Natural killer cell (primary cell): ENCODE measurements at places on chromosomes 2 and 18.

GRCh38 chr2:229344151-229344551 lies 73.1 kb upstream of the PID1 start:
- no peak for DNase-seq

- DNase-seq = no peak
Measured at GRCh38 chr2:25809646-25810045, 68.6 kb downstream of the ASXL2 start.

DNA sequence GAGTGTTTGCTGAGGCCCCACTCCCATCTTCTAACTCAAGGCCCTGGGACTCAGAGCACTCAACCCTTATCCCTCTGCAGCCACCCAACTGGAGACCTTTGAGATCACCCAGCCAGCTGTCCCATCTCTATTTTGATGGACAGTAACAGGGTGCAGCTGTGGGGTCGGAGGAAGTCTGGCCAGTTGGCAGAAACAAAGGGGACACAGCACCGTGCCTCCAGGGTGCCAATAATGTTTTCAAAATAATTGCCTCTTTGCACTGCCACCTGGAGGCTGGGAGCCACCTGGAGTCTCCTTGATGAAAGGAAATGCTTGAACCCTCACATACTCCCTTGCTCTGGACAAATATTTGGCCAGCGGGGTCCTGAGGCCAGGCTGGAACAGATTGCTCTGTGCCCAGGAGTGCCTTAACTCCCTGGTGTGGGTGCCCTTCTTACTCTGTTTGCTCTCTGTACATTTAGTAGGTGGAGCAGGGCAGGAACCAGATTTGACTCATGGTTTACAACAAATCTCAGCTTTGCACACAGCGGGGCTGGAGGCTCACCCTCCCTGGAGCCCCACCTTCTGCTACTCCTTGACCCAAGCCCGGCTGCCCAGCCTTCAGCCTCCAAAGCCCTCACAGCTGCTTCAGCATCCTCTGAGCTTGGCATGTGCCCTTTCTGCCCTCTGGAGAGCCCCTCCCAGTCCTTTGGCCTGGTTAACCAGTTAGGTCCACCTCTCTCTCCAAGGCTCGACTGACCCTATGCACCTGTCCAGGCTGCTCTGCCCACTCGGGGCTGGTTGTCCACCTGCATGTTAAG lies 17.2 kb downstream of the MAL start:
- no peak for DNase-seq

DNA sequence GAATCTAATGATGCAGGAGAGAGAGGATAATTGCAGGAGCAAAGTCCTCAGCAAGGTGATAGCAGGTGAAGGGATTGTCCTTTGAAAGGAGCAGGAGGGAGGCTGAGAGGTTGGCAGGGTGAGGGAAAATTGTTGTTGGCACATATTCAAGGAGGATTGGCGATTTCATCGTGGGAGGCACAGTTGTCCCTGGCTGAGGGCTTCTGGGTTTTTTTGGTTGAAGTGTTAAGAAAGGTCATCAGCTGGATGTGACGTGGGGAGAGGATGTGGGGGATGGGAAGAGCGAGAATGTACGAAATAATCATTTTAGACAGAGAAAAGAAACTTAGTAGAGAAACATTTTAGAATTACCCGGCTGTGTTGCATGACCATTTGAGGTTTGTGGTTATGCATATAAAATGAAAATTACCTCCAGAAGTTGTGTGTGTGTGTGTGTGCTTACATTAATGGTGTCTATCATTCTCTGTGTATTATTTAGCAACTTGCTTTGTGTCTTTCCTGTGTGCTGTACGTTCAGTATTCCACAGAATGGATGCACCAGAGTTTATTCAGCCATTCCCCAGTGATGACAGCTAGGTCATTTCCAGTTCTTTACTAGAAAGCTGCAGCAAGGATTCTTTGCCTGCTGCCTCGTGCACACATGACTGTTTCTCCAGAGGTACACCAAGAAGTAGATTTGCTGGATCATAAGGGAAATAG lies 67.6 kb downstream of the SDC1 start:
- no peak for DNase-seq

DNA sequence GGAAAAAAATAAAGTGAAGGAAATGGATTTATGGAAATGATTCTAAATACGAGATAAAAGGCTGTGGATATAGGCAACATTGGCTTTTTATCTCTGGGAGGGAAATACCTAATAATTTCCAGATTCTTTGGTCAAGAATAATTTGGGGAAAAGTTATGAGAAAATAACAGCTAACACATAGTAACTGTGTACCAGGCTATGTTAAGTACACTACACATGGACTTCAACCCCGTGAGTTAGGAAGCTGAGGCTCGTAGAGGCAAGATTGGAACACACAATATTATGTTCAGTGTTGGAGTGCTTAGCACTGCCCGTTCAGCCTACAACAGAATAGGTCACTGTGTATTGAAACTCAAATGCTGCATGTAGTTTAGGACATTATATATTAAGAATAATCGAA lies 34.3 kb upstream of the GPD2 start:
- DNase-seq = no peak

- DNase-seq = no peak
Measured at GRCh38 chr18:58716060-58716756, 44.9 kb downstream of the MALT1 start.

DNA sequence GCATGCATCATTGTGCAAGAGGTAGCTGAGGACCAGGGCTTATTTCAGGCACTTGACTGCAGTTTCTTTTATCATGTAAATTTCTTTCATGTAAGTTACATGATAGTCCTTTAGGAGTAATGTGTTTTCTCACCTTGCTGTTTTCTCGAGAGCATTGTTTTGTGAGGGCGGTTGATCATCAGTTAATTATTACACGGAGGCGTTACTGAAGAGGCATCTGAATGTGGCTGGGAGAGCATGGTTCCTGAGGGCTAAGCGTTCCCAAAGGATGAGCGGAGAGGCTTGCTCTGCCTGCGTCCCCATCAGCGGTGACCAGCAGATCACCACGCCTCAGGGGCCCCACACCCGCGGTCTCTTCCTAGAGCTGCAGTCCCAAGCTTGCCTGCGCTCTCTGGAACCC lies 156.1 kb upstream of the NFATC1 start:
- no peak for DNase-seq

- DNase-seq = no peak
Measured at GRCh38 chr2:66233981-66234380, 200.9 kb upstream of the MEIS1 start.

GRCh38 chr18:78812067-78812466 lies 167.6 kb upstream of the SALL3 start:
- no peak for DNase-seq

DNA sequence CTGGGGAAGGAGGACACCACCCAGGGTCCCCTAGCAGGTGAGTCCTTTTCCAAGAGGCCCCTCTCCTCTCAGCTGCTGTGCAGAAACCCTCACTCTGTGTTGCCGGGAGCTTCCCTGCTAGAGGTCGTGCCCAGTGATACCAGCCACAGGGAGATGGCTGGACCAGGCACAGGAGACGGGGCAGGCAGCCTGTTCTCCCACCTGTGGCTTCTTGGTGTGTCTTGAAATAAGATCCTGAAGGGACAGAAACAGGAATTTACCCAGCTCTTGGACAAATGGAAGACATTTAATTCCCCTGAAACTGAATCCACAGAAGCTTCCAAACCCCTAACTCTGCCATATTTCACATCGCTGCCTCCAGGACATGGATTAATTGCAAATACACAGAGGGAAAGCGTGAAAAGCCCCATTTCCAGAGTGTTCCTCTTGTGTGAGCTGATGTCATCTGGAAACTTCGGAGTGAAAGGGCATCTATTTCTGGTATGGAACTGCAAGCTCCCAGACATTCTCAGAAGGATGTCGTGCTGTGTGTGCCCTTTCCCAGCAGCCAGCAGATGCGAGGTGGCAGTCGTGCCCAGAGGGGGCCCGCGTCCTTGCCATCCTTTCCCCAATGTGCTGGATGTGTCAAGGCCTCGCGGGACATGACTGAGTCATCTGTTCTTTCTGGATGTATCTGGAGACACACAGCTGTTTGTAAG lies 177.7 kb downstream of the SEPTIN10 start:
- no peak for DNase-seq

GRCh38 chr2:148259674-148260073 lies 238.8 kb downstream of the MBD5 start:
- DNase-seq = no peak

- DNase-seq = no peak
Measured at GRCh38 chr2:24672589-24672988, 120.6 kb downstream of the PTRHD1 start.

GRCh38 chr2:200681697-200682096 lies 95.9 kb downstream of the AOX1 start:
- no peak for DNase-seq

GRCh38 chr2:71934320-71934593 lies 213.4 kb downstream of the CYP26B1 start:
- no peak for DNase-seq

GRCh38 chr18:43949291-43949690 lies 672.0 kb upstream of the SYT4 start:
- DNase-seq = no peak

- no peak for DNase-seq
Measured at GRCh38 chr2:229539628-229540027, 174.7 kb downstream of the DNER start.

GRCh38 chr18:64699081-64699480 lies 550.2 kb upstream of the LINC00305 start:
- no peak for DNase-seq

GRCh38 chr2:74496997-74497776 lies 2.2 kb downstream of the LBX2 start:
- DNase-seq = no peak

GRCh38 chr2:208250388-208250787 lies 4.5 kb downstream of the IDH1 start:
- DNase-seq = no peak

DNA sequence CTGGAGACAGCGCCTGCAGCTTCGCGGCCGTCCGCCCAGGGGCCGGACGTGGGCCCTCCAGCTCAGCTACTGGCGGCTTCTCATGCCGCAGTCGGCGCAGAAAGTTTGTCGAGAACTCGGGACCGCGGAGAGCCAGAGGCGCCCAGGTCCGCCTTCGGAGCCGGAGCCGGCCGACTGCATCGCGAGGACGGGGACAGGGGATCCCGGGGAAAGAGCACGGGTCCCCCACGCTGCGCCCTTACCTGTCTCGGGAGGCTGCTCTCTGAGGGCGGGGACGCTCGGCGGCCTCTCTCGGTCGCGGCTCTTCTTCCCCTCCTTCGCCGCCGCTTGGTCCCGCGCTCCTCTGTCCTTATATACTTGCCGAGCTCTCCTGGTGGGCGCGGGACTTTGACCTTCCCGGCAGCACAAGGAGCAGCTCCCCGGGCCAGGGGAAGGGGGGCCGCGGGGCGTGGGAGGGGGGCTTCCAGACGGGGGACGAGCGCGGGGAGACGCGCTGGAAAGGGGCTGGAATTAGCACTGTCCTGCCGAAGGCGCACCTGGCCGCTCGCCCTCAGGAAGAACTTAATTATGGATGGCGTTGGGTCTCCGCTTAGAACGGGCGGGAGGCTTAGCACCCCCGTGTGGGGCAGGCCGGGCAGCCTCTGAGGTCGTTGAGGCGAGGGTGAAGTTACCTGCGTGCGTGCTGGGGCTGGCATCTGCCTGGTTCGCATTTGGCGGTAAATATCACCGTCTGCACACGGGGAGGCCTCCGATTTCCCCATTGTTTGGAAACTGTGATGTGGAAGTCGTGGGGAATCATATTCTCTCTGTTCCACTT lies at the start of gene POMC:
Gene POMC, minus strand, starts transcription at position 325 of the 817 bp plus-strand sequence. CDS start 3,808 bp downstream, outside the sequence.
- DNase-seq = peak; percentile 34

DNA sequence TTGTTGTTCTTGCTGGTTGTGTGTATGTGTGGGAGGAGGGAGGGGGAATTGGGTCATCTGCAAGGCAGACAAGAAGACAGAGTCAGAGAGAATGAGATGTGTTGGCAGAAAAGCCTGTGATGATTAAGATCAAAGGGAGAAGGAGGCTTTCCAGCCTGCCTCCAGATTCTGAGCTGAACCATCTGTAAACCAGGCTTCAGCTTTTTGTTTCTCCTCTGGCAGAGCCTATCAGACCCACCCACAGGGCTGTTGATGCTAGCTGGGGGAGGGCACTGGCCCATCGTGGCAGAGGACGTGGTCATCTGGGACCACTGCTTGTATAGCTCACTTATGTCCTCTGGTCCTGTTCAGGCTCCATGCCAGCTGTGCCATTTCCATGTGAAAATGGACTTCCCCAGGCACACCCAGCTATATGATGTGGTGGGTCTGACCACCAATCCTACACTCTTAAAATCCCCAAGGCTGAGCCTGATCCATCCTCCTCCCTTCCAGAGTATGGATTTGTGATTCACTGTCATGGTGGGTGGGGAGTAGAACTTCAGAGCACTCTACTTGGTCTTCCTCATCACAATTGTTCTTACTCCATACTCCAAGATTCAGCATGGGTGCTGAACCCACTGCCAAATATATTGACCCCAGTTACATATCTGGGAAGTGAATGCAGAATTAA lies 27.8 kb upstream of the COL6A3 start:
- peak; percentile 68 for DNase-seq

DNA sequence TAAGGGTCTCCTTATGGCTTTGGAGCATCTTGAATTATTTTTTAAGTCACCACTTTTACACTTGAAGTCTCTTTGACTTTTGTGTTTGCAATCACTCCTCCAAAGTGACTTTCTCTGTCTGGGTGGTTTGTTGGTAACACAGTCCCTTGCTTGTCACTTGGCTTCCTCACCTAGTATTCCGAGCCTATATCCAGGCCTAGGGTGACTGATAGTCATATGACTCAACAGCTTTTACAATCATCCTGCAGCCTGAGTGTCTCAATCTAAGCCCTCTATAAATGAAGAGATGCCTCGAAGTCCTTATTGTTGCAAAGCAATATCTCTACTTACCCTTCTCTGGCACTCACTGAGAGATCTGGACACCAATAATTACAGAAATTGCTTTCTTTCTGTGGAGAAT lies 53.9 kb upstream of the SETBP1 start:
- DNase-seq = no peak

GRCh38 chr2:68800027-68800401 lies 65.4 kb downstream of the ARHGAP25 start:
- DNase-seq = no peak

GRCh38 chr2:3458396-3459184 lies 60.7 kb downstream of the ADI1 start:
- no peak for DNase-seq

GRCh38 chr2:69061525-69061924 lies 48.5 kb downstream of the ANTXR1 start:
- DNase-seq = no peak

- no peak for DNase-seq
Measured at GRCh38 chr2:47226923-47227220, 71.8 kb upstream of the STPG4 start.

DNA sequence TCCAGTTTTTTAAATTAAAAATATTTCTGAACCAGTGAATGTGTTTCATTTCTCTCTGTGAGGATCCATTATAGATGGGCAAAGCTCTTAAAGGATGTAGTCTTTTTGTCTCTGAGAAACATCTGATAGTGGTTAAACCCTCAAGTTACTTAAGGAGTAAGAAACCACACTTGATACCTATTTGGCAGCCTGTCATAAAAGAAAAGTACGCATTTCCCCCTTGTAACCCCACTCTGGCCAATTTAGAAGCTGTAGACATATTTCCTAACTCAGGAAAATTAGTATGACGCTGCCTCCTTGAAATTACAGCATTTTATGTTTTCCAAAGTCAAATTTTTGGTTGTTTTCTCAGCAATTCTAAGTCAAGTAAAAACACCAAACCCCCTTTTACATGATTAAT lies 2.0 kb downstream of the STAT4 start:
- DNase-seq = no peak
